Natural killer cell treated with Interleukin-12 subunit alpha and Interleukin-12 subunit beta and Interleukin-15 and Interleukin-18, amount 100 ng/mL, for 72 hours (primary cell): ENCODE measurements at places on chromosomes 1 and 21. TPM values are rescaled to one million over a fixed set of nuclear protein-coding genes. Genes with fewer than 3 reads are reported as not detected.

GRCh38 chr1:154427173-154428139, 22.3 kb downstream of the IL6R start:
- peaks cover 23% of the 10 kb centered on the region for H3K4me1 ChIP-seq
- H3K4me3 ChIP-seq = no peak overlapping the region
- no peaks in the 10 kb centered on the region for H3K36me3 ChIP-seq
- DNase-seq = no peak

Gene C1orf115
- 0.14 TPM for total RNA-seq

- H3K36me3 ChIP-seq = no peaks in the 10 kb centered on the region
- no peaks in the 10 kb centered on the region for H3K4me1 ChIP-seq
- DNase-seq = no peak
- H3K27me3 ChIP-seq = peaks cover 26% of the 10 kb centered on the region
- H3K4me3 ChIP-seq = no peak overlapping the region
Measured at GRCh38 chr1:110443451-110443850, 7.5 kb upstream of the PROK1 start.

DNA sequence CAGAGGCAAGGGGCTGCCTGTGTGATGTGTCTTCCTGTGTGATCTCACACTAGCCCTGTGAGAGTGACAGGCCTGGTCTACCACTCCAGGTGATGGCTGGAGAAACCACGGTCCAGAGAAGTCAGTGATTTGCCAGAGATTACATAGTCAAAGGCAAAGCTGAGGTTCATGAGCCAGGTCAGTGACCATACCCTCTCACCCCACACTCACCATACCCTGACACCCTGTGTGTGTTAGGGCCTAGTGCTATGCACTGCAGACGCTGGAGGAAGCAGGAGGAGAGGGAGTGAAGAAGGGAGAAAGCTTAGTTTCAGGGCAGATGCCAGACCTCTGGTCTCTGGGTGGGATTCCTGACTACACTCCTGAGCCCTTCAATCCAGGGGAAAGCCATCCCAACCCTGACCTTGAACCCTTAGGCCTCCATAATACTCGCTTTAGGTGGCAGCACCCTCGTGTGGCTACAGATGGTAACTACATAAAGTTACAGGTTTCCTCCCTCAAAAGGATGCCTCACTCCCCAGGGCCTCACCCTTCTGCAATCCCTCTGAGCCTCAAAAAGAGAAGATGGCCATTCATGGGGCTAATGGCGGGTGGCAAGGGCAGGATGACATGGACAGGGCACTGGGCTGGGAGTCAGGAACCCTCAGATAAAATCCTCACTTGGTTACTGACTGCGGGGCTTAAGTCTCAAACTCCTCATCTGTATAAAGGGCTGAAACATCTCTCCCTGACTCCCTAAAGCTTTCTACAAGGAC, 20.8 kb upstream of the SDC3 start:
- H3K27me3 ChIP-seq = no peaks in the 10 kb centered on the region
- H3K36me3 ChIP-seq = peaks cover 5% of the 10 kb centered on the region
- H3K4me1 ChIP-seq = peaks cover 13% of the 10 kb centered on the region
- H3K27ac ChIP-seq = peak overlapping the region; percentile 20
- H3K4me3 ChIP-seq = no peak overlapping the region

DNA sequence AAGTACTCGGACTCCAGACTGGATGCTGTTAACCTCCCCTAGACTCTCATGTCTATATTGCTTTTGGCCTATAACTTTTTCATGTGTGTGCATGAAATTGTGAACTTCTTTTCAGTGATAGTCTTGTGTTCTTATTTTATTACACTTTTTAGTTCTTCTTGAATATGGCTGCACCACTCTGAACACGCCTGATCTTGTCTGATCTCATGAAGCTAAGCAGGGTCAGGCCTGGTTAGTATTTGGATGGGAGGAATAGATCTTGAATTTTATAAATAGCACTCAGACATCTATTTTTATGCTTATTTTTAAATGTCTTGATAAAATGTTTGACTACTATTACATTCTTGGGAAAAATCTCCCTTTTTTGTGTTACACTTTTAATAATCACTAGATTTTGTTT, 22.4 kb downstream of the TCP10L start:
- no peaks in the 10 kb centered on the region for H3K27me3 ChIP-seq
- no peak overlapping the region for H3K27ac ChIP-seq
- H3K4me1 ChIP-seq = no peaks in the 10 kb centered on the region
- H3K4me3 ChIP-seq = no peak overlapping the region
- no peak for DNase-seq
- peaks cover 25% of the 10 kb centered on the region for H3K36me3 ChIP-seq

GRCh38 chr1:24594328-24594598, 38.4 kb downstream of the NCMAP start:
- H3K4me3 ChIP-seq = no peak overlapping the region
- H3K27ac ChIP-seq = no peak overlapping the region
- H3K27me3 ChIP-seq = peaks cover 15% of the 10 kb centered on the region
- no peaks in the 10 kb centered on the region for H3K36me3 ChIP-seq
- no peak for DNase-seq

Gene DAB1
- not detected for total RNA-seq

Gene SERPINC1
- not detected for total RNA-seq

GRCh38 chr1:11868331-11868980, 9.7 kb upstream of the NPPB start:
- no peaks in the 10 kb centered on the region for H3K36me3 ChIP-seq
- H3K4me1 ChIP-seq = no peaks in the 10 kb centered on the region
- peaks cover 7% of the 10 kb centered on the region for H3K27me3 ChIP-seq
- no peak overlapping the region for H3K4me3 ChIP-seq
- no peak overlapping the region for H3K27ac ChIP-seq

GRCh38 chr1:19310720-19311502, 1.0 kb downstream of the AKR7A2 start:
- no peaks in the 10 kb centered on the region for H3K27me3 ChIP-seq
- no peaks in the 10 kb centered on the region for H3K36me3 ChIP-seq
- peak overlapping the region; percentile 52 for H3K27ac ChIP-seq
- peaks cover 33% of the 10 kb centered on the region for H3K4me1 ChIP-seq
- peak overlapping the region; percentile 92 for H3K4me3 ChIP-seq

Gene AIM2
- total RNA-seq = 1.8 TPM

DNA sequence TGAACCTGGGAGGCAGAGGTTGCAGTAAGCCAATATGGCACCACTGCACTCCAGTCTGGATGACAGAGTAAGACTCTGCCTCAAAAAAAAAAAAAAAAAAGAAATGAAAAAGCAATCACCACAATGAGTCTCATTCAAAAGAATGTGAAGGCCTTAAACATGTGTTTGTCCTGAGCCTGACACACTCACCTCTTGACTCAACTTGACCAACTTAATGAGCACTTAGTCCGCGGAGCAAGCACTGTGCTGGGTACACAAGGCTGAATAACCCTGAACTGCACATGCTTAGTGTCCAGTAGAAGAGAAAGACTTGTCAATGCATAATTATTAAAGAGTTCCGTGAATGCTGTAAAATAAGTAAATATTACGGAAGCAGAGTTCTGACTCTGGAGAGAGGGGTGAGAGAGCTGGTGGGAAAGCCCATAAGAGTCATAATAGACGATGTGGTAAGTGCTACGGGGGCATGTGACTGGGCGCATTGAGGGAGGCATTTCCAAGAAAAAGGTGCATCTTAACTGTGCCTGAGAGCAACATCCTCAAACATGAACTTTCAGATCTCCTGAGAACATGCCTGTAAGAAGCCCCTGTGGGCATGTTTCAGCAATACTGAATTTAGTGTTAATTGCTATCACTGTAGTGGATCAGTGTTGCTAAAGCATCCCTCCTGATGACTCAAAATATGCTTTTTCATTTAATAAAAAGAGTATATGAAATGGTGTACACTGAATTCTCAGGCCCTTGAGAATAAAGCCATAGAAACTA, 27.2 kb downstream of the MCOLN2 start:
- peak overlapping the region; percentile 13 for H3K27ac ChIP-seq
- peaks cover 4% of the 10 kb centered on the region for H3K36me3 ChIP-seq
- H3K4me3 ChIP-seq = peak overlapping the region; percentile 47
- H3K27me3 ChIP-seq = no peaks in the 10 kb centered on the region

Gene TMEM234
- total RNA-seq = 15.6 TPM

DNA sequence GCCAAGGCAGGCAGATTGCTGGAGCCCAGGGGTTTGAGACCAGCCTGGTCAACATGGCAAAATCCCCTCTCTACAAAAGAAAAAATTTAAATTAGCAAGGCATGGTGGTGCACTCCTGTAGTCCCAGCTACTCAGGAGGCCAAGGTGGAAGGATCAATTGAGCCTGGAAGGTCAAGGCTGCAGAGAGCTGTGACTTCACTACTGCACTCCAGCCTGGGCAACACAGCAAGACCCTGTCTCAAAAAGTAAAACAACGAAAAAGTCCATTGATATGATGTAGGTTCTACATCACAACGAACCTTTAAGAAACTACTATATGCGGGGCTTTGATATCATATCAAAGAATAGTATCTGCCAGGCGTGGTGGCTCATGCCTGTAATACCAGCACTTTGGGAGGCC, 20.9 kb downstream of the PTAFR start:
- H3K4me3 ChIP-seq = no peak overlapping the region
- H3K27me3 ChIP-seq = no peaks in the 10 kb centered on the region
- peaks cover 21% of the 10 kb centered on the region for H3K4me1 ChIP-seq
- DNase-seq = no peak
- H3K27ac ChIP-seq = no peak overlapping the region

- peaks cover 76% of the 10 kb centered on the region for H3K4me1 ChIP-seq
- peaks cover 10% of the 10 kb centered on the region for H3K36me3 ChIP-seq
- H3K27me3 ChIP-seq = no peaks in the 10 kb centered on the region
- H3K4me3 ChIP-seq = no peak overlapping the region
Measured at GRCh38 chr21:33981391-33982101, 65.9 kb upstream of the ATP5PO start.

Gene PRAMEF11
- total RNA-seq = not detected

Gene NUAK2
- 2.5 TPM for total RNA-seq

Gene ZNF281
- total RNA-seq = 31.3 TPM

Gene KLHDC7A
- total RNA-seq = not detected

GRCh38 chr1:55696181-55696754, 481.1 kb upstream of the USP24 start:
- no peaks in the 10 kb centered on the region for H3K36me3 ChIP-seq
- H3K4me1 ChIP-seq = no peaks in the 10 kb centered on the region
- H3K27me3 ChIP-seq = peaks cover 23% of the 10 kb centered on the region
- no peak for DNase-seq
- no peak overlapping the region for H3K27ac ChIP-seq

GRCh38 chr1:227785805-227786671, 29.4 kb upstream of the PRSS38 start:
- peaks cover 6% of the 10 kb centered on the region for H3K36me3 ChIP-seq
- no peak overlapping the region for H3K27ac ChIP-seq
- H3K27me3 ChIP-seq = peaks cover 22% of the 10 kb centered on the region
- no peaks in the 10 kb centered on the region for H3K4me1 ChIP-seq

DNA sequence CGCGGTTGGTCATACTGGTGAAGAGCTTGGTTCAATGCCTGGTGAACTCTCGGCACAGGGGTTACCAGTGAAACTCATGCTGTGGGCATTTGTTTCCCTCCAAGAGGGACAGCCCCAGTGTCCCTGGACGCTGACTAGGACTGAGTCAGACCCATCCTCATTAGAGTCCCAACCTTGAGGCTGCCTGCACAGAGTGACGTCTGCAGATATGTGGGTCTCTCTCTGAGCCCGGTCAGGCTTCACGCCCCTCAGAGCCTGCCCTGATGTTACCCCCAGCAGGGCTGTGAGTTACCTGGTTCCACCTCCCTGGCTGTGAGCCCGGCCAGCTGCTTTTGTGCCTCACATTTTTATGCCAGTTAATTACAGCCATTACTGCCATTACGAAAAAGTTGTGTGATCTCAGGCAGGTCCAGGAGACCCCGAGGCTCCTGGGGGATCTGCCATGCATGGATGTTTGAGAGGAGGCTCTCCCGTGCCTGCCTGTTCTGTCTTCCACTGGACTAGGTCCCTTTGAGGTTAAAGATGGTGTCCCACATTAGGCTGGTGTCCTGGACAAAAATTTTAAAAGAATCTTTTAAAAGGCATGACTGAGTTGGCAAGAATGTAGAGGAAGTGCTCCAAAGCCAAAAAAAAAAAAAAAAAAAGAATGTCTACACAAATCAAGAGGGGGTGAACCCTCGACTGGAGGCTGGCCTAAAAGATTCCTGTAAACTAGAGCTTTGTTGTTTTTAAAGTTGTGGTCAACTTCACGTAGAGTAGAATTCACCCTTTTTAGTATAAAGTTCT, 36.6 kb upstream of the PADI1 start:
- H3K4me1 ChIP-seq = peaks cover 7% of the 10 kb centered on the region
- peaks cover 2% of the 10 kb centered on the region for H3K27me3 ChIP-seq
- H3K27ac ChIP-seq = no peak overlapping the region
- no peak for DNase-seq
- no peak overlapping the region for H3K4me3 ChIP-seq
- no peaks in the 10 kb centered on the region for H3K36me3 ChIP-seq

DNA sequence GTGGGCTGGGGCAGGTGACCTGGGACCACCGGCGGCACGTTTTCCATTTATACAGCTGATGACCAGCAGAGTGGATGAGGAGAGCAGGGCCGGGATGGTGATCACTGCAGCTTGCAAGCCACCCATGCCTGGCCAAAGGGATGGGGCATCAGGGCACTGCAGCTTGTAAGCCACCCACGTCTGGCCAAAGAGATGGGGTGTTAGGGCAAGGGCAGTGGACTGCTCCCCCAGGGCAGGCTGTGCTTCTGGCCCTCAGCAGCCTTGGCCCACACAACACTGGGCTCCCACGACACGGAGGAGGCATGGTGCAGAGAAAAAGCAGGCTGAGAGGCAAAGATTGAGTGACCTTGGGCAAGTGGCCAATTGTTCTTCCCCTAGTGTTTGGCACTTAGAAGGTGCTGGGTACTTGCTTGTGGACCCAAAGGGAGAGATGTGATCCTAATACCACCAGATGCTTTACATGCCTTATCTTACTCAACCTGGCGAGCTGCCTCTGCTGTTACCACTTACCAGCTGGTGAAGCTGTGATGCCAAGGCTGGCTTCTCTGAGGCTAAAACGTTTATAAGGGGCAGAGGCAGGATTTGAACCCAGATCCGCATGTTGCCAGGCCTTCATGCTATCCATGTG, 48.3 kb downstream of the TRIM62 start:
- DNase-seq = no peak
- no peak overlapping the region for H3K27ac ChIP-seq
- H3K36me3 ChIP-seq = peaks cover 5% of the 10 kb centered on the region
- peaks cover 20% of the 10 kb centered on the region for H3K27me3 ChIP-seq

GRCh38 chr1:159474926-159475325, 35.4 kb downstream of the OR10J1 start:
- H3K4me1 ChIP-seq = no peaks in the 10 kb centered on the region
- no peak for DNase-seq
- no peak overlapping the region for H3K4me3 ChIP-seq
- no peaks in the 10 kb centered on the region for H3K36me3 ChIP-seq

Gene CD1B
- total RNA-seq = not detected

Gene AADACL3
- total RNA-seq = not detected
